ENCODE measurements at places on chromosomes 11 and 22.

DNA sequence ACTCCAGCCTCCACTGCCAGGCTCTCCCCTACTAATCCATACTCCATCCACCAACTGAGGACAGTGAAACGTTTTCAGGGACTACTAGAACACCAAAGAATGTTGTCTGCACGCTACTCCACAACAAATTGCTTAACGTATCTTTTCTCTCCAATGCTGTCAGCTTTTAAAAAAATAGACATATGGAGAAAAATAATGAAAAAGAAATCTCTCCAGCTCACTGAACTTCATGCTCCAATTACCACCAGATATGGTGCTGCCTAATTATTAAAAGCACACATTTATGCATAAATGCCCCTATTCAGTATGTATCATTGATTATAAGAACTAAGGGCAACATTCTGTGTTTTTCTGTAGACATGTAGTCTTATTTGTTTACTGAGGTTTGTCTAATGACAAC, 672.2 kb upstream of the ANO3 start:
- no peak for DNase-seq

DNA sequence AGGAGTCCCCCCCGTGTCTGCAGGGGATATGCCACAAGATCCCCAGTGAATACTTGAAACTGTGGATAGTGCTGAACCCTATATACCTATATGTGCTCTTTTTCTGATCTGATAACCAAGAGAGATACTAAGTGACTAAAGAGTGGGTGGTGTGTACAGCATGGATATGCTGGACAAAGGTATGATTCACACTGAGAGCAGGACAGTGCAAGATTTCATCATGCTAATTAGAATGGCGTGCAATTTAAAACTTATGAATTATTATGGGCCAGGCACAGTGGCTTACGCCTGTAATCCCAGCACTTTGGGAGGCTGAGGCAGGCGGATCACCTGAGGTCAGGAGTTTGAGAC, 90.2 kb upstream of the ALKBH3 start:
- no peak for DNase-seq

DNA sequence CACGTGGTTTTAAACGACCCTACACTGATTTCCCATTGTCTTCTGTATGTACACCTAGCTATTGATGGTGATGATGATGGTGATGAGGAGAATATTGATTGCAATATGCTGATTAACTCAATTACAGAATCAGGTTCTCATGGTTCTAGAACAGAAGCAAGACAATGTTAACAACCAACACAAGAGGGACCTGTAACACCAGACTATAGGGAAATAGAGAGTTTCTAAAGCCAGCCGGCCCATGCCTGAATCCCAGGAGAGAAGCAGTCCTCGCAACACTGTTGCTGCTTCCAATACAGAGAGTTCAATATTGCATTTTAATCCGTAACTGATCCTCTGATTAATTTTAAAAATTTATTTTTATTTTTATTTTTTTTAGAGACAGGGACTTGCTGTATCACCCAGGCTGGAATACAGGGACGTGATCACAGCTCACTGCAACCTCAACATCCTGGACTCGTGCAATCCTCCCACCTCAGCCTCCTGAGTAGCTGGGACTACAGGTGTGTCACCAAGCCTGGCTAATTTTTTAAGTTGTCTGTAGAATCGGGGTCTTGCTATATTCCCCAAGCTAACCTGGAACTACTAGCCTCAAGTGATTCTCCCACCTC, 22.2 kb upstream of the UBASH3B start:
- no peak for DNase-seq

- DNase-seq: no peak
Observed at GRCh38 chr11:64654958-64655541, 64.0 kb downstream of the SLC22A12 start.

- DNase-seq: no peak
Observed at GRCh38 chr11:75733431-75734107, 15.9 kb downstream of the MOGAT2 start.

DNA sequence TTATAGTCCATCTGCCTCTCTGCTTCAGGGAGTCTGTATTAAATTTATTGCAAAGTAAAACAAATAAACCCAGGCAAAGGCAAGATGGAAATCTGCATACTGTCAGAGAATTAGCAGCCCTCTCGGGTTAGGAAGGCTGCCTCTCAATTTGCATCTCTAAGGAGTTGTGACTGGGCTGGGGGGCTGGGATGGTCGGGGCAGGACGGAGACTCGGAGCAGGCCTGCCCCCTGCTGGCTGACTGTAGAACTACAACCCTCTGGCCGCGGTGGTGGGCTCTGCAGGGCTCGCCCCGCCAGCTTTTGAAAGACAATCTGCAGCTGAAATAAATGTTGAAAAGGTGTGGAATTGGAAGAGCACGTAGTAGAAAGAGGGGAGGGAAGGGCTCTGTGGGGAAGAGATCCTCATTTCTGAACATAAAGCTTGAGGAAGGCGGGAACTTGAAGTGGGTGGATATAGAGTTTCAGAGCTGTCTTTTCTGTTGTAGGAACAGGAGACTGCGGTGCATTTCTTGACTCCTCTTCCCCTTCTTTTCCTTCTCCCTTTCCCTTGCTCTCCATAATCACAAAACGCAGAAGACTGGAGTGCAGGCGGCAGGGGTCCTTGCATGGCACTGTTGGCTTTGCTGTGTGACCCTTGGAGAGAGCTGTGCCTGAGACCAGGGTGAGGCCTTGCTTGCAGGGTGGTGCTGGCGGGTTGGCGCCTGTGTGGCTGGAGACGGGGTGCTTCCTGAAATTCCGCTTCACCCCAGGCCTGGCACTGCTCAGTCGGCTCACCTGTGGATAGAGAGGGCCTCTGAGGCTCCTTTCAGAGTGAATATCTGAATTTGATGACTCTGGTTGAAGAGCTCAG, 22.6 kb upstream of the PKNOX2 start:
- no peak for DNase-seq

GRCh38 chr22:37277384-37277783, 4.9 kb upstream of the CYTH4 start:
- no peak for DNase-seq

- DNase-seq: no peak
Observed at GRCh38 chr11:110908401-110909105, 196.3 kb upstream of the ARHGAP20 start.

- no peak for DNase-seq
Observed at GRCh38 chr22:42396621-42397331, 35.4 kb downstream of the NFAM1 start.

DNA sequence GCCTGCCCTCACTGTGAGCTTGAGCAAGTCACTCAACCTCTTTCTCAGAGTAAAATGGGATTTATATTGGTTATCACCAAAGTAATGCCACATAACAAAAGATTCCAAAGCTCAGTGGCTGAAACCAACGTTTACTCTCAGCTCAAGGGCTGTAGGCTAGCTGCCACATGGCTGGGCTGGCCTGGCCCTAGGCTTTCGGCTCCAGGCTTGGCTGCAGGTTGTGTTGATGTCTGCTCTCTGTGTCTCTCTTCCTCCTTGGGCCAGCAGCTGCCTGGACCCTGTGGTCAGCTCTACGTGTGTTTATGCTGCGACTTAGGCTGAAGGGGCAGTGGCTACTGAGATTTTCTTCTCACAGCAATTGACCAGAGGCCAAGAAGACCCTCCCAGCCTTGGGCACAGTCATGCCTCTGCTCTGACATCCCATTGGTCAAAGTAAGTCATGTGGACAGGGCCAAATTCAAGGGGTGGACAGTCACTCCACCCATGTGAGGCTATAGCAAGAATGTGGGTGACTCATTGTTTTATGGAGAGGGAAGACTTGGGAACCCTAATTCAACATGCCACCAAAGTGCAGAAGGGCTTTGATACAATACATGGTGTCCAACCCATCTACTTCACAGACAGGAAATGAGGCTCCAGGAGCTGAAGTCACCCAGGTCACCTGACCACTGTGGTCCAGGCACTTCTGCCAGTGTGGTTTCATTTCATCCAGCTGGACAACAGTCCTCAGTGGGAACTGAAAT, 90.6 kb downstream of the TSPAN18 start:
- no peak for DNase-seq

DNA sequence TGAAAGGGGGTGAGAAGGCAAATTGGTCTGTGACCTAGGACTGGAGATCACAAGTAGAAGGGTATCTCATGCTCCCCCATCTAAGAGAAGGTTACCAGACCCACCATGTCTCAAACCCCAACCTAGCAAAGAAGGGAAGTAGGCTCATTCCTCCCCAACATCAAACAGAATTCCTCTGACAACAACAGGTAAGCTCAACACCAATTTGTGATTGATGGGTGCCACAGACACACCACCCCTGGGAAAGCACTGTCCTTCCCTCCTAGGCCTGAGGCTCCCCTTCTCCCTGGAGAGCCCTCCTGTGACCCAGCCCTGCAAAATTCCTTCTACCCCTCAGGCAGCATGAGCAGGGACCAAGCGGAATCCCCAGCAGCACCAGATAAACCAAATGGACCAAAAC, 154.3 kb downstream of the BUD13 start:
- DNase-seq: no peak

- DNase-seq: no peak
Observed at GRCh38 chr11:63532799-63533475, 3.7 kb upstream of the PLAAT4 start.

DNA sequence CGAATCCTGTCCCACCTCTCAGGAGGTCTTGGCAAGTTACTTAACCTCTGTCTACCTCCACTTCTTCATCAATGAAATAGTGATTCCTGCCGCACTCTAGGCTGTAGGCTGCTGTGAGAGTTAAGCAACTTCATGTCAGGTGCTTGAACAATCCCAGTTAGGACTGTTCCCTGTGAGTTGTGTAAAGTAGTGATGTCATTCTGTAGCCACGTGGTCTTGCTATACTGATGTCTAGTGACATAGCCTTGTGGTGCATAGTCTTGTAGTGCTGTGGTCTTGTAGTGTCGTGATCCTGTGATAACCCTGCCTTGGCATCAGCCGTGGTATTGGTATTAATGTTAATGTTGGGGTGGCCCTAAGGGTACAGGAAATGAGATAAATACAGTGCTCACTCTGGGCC, 30.3 kb upstream of the PRR5 start:
- no peak for DNase-seq

GRCh38 chr22:20296598-20296997, 23.3 kb downstream of the DGCR6L start:
- no peak for DNase-seq

GRCh38 chr22:45582236-45582954, 79.7 kb downstream of the FBLN1 start:
- no peak for DNase-seq

GRCh38 chr11:69035946-69036340, 12.8 kb upstream of the TPCN2 start:
- no peak for DNase-seq

GRCh38 chr11:125404811-125405790, 91.0 kb downstream of the FEZ1 start:
- DNase-seq: no peak

- DNase-seq: no peak
Observed at GRCh38 chr11:108912581-108912980, 247.7 kb downstream of the DDX10 start.

GRCh38 chr11:120867531-120867930, 156.4 kb upstream of the TBCEL start:
- no peak for DNase-seq

DNA sequence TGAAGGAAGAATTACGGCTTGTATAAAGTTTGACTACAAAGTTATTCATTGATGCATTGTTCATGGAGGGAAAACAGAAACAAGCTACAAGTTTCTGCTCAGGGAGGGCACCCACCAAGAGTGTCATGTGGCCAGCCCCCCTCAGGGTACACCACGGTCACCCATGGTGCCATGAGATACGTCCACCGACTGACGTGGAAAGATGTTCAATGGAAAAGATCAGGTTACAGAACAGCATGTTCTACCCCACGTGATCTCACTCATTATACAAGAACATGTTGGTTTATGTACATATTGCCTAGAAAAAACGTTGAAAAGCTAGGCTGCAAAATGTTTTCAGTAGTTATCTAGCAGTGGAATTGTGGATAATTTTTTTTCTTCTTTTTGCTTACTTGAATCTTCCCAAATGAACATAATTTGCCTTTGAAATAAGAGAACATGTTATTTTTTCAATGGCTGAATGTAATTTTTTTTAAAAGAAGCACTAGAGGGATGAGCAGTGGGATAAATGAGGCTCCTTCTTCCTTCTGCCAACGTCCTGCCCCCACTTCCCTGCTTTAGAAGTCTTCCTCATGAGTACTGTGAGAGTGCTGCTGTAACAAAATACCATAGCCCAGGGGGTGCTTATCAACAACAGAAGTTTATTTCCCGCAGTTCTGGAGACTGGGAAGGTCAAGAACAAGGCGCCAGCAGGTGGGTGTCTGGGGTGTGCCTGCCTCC, 22.5 kb downstream of the RCN1 start:
- DNase-seq: no peak

DNA sequence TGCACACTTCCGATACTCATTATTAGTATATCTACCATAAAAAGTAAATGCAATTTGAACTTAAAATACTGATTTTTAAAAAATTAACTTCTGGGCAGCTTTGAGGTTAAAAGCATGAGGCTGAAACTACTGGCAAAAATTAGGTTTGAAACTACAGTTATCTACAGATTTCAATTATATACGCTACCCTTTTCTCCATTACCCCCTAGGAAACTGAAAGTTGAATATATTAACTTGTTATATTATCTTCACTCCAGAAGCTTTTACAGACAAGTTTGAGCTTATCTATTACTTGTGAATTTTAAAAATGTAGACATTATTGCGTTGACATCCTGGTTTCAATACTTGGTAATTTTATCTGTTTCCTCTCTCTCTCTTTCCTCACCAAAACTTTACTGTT, 96.7 kb upstream of the DDI1 start:
- no peak for DNase-seq

- DNase-seq: peak; percentile 32
Observed at GRCh38 chr11:96095884-96096303, 172.0 kb upstream of the MTMR2 start.

DNA sequence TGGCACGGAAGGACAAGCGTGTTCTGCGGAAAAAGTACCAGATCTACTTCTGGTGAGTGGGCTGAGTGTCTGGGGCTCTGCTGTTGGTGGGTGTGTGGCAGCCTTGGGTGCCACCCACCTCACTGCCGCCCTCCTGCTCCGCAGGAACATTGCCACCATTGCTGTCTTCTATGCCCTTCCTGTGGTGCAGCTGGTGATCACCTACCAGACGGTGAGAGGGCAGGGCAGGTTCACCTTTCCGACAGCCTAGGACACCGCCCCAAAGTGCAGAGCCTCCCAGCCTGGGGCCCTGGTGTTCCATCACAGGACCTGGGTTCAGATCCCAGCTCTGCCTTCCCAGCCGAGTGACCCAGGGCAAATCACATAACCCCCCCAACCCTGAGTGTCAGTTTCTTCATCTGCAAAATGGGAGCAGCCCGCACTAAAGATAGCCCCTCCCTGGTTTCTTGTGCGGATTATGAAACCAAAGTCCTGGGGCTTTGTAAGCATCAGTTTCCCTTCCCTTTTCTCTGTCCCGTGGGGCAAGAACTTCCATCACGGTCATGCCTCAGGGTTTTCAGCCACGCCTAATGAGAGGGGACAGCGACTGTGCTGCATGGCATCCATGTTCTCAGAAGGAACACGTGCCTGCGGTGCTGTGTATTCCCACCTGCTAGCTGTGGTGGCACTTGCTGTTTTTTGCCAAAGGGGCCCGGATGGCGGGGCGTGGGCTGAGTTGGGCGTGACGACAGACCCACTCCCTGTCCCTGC, 9.8 kb upstream of the TAGLN start:
- DNase-seq: no peak

Measured in LNCaP clone FGC (cell line).